Panc1 (cell line): ENCODE measurements at places on chromosomes 13 and 19.

GRCh38 chr13:99066219-99066618 is 88.4 kb upstream of the DOCK9 start:
- no peak for DNase-seq

- no peak for DNase-seq
Measured at GRCh38 chr19:52566121-52566520, 4.0 kb upstream of the ZNF701 start.

- DNase-seq: no peak
Measured at GRCh38 chr19:10863107-10863717, 8.1 kb upstream of the CARM1 start.

DNA sequence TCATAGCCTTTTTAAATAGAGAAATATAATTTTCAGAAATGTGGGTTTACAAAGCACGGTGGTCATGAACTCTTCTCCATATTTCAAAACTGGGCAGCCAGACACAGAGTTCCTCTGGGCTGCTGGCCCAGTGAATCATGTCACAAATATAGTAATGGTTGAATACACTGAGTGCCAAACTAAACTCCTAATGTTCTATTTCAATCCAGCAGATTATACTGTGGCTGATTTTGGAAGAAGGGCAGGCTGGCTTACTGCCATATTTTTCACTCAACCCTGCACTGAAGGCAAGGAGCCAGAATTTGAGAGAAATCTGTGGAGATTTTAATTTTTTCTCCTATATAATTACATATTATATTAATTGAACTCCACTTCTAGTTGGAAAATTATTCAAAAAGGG is 17.0 kb upstream of the PRR20A start:
- no peak for DNase-seq

GRCh38 chr19:13103581-13104359 is 1.1 kb upstream of the LYL1 start:
- no peak for DNase-seq

GRCh38 chr13:27148900-27149299 is 22.7 kb downstream of the USP12 start:
- no peak for DNase-seq
